ENCODE measurements at places on chromosomes 12 and 14.
A peak's percentile ranks its signal among the peaks of the same experiment; 100 is the strongest.

GRCh38 chr14:33742166-33742565 lies 208.7 kb downstream of the EGLN3 start:
- DNase-seq, result no peak

GRCh38 chr14:49306152-49306751 lies 279.9 kb downstream of the RPS29 start:
- DNase-seq, result no peak

DNA sequence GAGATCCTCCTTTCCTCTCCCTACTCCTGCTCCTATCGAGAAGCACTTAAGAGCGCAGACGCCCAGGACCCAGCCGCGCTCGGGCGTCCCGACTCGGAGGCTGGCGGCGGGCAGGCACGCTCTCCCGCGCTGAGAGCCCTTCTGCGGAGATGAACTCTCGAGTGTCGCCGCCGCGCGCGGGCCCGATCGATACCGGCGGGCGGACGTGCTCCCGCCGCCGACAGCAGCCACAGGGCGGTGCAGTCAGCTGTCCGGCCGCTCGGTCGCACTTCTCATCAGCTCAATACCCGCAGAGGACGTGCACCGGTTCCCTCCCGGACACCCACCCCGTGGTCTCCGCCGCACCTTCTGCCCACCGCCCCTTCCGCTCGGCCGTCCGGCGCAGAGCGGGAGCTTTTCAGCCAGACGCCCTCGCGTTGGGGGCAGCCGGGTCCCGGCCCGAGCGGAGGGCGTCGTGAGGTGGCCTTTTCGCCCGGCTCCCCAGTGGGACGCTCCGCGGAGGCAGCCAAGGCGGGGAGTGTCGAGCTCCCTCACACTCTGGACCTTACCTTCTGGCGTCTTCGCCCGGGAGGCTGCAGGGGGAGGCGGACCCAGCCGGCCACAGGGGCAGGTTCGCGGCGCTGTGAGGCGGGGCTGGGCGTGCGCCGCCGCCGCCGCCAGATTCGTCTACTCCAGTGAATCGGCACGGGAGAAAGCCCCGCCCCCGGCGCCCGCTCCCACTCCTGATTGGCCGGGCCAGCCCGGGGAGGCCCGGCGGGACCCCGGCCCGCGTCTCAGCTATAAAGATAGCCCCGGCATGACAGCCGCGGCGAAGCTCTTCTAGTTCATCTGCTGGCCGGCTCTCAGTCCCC lies at the start of gene INSM2:
Gene INSM2 (plus strand): TSS at position 808 of the 851 bp plus-strand sequence. CDS start 89 bp downstream, outside the sequence.
- no peak for DNase-seq

- no peak for DNase-seq
Measured at GRCh38 chr12:3436461-3437065, 54.4 kb upstream of the PRMT8 start.

- DNase-seq, result no peak
Measured at GRCh38 chr12:58270966-58271705, 329.8 kb downstream of the ATP23 start.

DNA sequence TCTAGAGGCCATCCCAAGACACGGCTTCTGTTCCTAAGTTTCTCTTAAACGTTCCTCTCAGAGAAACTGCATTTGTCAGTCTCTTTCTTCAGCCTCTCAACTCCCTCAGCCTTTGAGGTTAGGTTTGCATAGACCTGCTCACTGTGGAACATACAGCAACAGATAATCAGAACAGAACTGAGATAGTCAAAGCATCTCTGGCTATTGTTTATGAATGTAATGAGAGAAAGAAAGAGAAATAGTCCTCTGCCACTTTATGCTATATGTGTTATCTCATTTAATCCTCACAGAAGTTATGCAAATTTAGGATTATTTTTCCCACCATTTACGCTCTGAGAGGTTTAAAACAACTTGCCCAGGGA lies 190.6 kb downstream of the PHLDA1 start:
- no peak for DNase-seq

DNA sequence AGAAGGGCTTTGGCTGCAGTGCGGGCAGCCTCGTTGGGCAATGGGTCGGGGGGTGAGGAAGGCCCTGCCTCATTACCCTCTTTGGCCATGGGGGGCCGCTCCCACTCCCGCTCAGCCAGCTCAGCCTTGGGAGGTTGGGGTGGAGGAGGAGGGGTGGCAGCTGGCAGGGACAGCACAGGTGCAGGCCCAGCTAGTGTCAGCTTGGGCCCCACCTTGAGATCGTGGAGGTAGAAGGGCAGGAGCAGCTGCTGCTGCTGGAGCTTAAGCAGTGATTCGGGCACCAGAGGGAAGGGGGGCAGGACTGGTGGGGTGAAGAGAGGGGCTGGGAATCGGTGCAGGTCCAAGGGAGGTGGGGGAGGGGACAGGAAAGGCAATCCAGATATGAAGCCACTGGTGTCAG lies 26.0 kb downstream of the ZFHX2 start:
- DNase-seq, result no peak

DNA sequence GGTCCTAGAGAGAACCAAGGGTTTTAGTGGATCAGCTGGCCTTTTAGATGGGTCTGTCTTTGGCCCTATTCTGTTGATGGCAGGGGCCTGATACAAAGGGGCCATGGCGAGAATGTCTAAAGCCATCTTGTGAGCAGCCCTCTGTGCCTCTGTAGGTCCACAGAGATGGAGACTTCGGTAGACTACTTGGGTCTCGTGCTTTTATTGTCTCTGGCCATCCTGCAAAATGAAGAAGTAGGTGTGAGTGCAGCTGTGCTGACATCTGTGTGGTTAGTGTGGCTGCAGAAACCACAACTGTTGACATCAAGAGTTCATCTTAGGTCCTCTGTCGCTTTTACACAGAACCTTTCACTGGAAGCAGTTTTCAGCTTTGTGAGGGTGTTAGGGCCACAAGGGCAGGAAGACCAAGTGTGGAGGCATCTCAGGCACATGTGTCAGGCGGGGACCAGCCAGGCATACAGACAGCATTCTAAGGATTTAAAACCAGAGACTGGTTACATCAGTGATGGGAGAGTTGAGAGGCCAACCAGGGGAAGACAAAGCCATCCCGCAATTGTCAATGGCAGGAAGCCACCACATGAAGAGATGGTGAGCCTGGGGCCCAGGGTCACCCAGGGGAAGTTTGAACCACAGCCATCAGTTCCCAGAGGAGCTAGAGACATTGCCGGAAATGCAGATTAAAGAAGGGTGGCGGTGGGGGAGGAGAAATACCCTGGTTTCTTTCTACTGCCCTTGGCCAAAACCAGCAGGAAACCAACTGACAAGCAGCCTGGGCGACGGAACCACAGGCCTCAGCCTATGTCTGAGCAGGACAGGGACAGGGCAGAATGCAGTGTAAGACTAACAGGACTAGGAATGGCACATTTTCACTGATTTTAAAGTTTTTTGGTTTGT lies 13.0 kb upstream of the TPCN1 start:
- DNase-seq, result peak; percentile 99

DNA sequence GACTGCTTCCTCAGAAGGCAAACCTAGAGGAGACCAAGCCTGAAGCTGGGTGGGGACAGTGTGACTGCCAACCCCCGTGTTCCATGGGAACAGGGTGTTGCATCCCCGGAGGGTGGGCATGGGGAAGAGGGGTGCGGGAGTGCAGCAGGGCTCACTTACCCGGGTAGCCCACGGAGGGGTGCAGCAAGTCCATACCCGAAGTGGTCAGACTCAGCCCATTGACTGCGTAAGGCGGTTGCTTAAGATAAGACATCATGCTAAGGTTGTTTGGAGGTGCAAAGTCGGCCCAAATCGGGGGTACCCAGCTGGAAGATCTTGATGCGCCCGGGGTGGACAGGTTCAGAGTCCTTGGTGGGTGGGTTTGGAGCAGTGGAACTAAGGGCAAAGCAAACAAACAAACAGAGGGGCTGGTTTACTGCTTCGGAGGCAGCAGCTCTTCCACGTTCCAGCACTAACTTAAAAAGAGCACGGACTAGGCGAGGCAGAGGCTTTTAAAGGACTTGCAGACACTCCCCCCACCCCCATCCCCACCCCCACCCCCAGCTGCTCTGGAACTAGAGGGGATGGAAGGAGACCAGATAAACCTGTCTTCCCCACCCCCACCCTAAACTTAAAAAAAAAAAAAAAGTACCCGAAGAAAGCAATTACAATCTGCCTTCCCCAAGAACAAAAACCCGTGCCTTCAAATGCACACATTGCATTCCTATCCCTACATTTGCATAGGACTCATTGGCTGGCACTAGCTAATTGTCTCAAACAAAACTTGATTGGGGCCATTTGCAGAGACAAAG lies 4.9 kb downstream of the OTX2 start:
- no peak for DNase-seq

DNA sequence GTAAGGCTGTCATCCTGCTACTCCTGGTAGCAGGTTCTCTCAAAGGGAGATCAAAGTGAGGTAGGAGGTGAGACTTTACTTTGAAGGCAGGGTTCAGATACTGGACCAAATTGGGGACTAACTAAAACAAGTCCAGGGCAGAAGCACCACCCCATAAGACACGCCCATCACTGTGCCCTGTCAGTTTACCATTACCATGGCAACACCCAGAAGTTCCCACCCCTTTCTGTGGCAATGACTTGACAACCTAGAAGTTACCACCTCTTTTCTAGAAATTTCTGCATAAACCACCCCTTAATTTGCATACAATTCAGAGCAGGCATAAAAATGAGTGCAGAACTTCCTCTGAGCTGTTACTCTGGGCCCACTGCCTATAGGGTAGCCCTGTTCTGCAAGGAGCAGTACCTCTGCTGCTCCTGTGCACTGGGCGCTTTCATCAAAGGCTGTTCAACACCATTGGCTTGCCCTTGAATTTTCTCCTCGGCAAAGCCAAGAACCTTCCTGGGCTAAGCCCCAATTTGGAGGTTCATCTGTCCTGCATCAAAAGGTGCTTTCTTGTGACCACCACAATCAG lies 64.8 kb upstream of the MAX start:
- DNase-seq, result no peak

DNA sequence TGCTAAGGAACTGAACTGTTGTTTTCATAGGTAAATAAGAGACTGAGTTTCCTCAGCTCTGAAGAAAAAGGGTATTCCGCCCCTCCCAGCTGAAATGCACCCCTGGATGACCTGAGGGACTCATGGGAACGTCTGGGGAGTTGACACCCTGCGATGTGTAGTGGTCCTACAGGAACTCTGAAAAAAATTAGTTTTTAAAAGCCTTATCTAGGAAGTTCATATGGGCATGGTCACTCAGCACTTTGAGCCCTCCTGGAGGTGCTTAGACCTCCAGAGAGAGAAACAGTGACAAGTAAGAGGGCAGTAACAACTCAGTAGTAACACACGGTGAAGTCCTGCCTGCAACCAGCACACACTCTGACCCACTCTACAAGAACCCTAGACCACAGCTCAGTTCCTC lies 91.2 kb upstream of the CNOT2 start:
- no peak for DNase-seq

DNA sequence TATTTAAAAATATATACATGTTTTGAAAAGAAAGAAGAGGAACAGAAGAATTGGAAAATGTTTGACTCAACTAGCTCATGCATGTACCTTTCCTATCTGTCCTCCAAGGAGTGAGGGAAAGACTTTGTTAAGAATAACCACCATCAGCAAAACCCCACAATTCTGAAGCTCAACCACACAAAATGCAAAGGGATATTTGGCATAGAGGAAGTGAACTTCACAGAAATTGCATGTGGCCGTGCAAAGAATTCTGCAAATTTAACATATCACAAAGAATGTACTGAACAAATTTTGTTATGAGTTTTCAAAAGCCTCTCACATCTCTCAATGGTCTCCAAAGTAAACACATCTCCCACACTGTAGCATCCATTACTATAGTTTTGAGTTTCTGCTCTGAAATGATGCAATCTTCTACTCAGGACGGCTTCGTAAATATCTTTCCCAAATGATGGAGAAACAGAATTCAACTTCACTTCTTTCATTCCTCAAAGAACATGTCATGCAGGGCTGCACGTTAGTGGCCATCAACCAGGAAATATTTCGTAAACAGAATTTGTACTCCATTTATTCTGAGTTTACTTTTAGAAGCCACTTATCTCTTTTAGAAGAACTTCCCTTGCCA lies 17.6 kb downstream of the DUSP6 start:
- no peak for DNase-seq

Data from GM12878 (cell line).